Left cardiac atrium (tissue), 4 donors: ENCODE measurements at places on chromosomes 13 and 19. TPM values are rescaled to one million over a fixed set of nuclear protein-coding genes. Genes with fewer than 3 reads are reported as not detected.

PCDH8 gene
- total RNA-seq = not detected

GSX1 gene
- total RNA-seq = not detected

RETN gene
- total RNA-seq = 1.4 TPM

CGB7 gene
- not detected for total RNA-seq

USE1 gene
- 22.5 TPM for total RNA-seq

TNNI3 gene
- total RNA-seq = 2,132 TPM

FBXO17 gene
- 7.2 TPM for total RNA-seq

C19orf85 gene
- total RNA-seq = not detected

CD33 gene
- 11.4 TPM for total RNA-seq

OR4F17 gene
- not detected for total RNA-seq

HSD17B14 gene
- 5.4 TPM for total RNA-seq

AKAP8L gene
- total RNA-seq = 61.5 TPM

DLL3 gene
- total RNA-seq = not detected

SRRM5 gene
- total RNA-seq = 0.18 TPM

ZNF492 gene
- total RNA-seq = 0.32 TPM

ZNF829 gene
- total RNA-seq = 2.8 TPM

MAST1 gene
- total RNA-seq = 0.29 TPM

LIN7B gene
- total RNA-seq = 14.9 TPM

NECTIN2 gene
- 54.0 TPM for total RNA-seq

PDX1 gene
- not detected for total RNA-seq

ZNF71 gene
- total RNA-seq = 5.6 TPM

LILRB2 gene
- 5.5 TPM for total RNA-seq

VSTM1 gene
- total RNA-seq = 0.29 TPM

CYP4F8 gene
- total RNA-seq = not detected

CD177 gene
- total RNA-seq = 0.27 TPM

GPR12 gene
- total RNA-seq = 0.08 TPM

GAPDHS gene
- total RNA-seq = not detected

BLVRB gene
- 112 TPM for total RNA-seq

TMEM86B gene
- 1.2 TPM for total RNA-seq

CGB1 gene
- total RNA-seq = not detected

MEDAG gene
- 9.6 TPM for total RNA-seq

CGB5 gene
- not detected for total RNA-seq

FKRP gene
- total RNA-seq = 17.3 TPM

LNX2 gene
- 8.3 TPM for total RNA-seq

SYNGR4 gene
- not detected for total RNA-seq

AP1M2 gene
- not detected for total RNA-seq

FXYD1 gene
- 393 TPM for total RNA-seq
